ENCODE measurements at places on chromosomes 6 and 20.

GRCh38 chr6:125009578-125009977, 47.3 kb downstream of the RNF217 start:
- DNase-seq, result no peak

DNA sequence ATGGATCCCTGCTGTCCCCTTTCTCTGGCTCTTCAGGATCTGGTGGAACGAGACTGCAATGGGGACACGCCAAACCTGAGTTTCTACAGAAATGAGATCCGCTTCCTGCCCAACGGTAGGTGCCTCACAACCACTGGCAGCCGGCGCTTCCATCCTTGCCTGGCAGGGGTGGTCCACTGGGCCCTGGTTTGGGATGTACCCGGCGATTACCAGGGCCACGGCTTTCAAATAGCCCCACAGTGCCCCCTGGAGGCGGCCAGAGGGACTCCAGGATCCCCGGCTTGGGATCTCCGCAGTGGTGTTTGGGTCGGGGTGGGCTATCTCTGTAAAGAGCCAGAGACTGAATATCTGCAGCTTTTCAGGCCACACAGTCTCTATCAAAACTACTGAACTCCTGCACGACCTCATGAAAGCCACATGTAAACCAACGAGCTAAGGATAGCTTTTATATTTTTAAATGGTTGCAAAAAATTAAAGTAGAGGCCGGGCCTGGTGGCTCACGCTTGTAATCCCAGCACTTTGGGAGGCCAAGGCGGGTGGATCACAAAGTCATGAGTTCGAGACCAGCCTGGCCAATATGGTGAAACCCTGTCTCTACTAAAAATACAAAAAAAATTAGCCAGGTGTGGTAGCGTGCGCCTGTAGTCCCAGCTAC, 3.7 kb downstream of the OGFR start:
- no peak for DNase-seq

GRCh38 chr6:38996676-38997075, 51.9 kb upstream of the GLP1R start:
- no peak for DNase-seq

GRCh38 chr6:117951783-117952182, 44.7 kb downstream of the SLC35F1 start:
- DNase-seq, result no peak

DNA sequence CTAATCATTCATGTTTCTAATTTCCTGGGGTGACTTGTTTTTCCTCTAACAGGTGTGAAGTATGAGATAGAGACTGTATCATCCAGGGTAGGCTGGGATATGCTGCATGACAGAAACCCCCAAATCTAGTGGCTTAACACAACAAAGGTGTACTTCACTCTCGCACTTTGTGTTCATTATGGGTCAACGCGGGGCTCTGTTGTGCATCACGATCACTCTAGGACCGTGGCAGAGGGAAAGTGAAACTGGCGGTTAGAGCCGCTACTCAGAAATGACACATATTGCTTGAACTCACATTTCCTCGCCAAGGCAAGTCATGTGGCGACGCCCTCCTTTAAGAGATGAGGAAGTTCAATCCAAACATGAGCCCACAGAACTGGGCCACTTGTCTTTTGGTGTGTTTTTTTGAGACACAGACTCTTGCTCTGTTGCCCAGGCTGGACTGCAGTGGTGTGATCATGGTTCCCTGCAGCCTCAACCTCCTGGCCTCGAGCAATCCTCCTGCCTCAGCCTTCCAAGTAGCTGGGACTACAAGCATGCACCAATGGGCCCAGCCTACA, 41.3 kb downstream of the PCNA start:
- no peak for DNase-seq

- no peak for DNase-seq
Observed at GRCh38 chr20:4688305-4688704, 33.4 kb upstream of the PRND start.

DNA sequence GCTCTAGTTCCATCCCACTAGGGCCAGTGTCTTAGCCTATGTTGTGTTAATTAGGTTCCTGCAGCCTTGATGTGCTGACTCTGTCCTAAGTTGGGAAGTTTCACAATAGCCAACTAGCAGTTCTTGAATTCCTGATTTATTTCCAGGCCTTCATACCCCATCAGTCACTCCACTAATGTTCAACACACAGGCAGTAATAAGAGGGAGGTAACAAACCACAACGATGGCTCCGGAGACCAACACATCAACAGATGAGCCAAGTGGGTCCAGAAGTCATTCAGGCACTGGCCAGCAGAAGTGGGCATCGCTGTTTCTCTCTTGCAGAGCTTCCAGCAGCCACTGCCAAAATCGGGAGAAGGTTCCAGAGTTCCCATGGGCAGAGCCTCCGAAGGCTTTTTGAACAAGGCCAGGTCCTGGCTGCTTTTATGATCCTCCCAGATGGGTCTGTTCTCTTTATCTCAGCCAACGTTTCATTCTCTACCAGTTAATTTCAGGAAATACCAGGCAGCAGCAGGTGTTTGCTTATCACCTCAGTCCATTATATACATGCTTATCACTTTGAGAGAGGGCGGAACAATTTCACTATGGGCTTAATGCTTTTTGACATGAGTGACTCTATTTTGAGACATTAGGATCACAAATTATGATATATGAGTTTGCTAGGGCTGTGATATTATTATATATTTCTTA, 48.5 kb upstream of the NOP56 start:
- peak; percentile 35 for DNase-seq

DNA sequence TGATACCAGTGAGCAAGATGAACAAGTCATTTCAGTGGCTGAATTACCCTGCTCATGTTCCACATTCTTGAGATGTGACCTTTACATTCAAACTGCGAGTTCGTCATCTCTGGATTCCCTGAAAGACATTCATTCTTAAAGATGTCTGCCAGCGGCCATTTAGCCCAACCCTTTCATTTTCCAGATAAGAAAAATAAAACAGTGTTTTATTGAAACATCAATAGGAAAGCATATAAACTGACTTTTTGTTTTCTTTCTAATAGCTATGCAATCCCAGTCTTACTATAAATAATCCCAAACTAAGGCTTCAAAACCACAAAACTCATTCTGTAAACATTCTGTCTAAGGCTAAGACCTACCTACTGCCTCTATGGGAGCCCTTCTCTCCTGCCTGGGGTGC, 134.0 kb downstream of the SAMD5 start:
- DNase-seq, result no peak

DNA sequence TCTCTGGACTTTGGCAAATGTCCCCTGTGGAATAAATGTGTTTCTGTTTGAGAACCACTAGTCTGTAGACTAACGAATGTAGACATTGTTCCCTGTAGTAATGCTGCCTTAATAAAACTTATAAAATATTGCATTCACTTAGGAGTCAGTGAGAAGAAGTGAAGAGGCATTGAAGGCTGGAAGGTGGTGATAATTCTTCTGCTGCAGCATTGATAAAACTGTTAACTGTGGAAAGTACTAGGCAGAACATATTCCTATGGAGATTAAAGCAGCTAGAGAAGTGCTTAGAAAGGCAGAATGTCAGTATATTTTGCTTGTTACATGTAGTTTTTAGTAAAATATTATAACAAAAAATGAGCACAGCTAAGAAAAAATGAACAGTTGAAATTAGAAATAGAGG, 4.8 kb downstream of the PGK2 start:
- DNase-seq, result no peak

DNA sequence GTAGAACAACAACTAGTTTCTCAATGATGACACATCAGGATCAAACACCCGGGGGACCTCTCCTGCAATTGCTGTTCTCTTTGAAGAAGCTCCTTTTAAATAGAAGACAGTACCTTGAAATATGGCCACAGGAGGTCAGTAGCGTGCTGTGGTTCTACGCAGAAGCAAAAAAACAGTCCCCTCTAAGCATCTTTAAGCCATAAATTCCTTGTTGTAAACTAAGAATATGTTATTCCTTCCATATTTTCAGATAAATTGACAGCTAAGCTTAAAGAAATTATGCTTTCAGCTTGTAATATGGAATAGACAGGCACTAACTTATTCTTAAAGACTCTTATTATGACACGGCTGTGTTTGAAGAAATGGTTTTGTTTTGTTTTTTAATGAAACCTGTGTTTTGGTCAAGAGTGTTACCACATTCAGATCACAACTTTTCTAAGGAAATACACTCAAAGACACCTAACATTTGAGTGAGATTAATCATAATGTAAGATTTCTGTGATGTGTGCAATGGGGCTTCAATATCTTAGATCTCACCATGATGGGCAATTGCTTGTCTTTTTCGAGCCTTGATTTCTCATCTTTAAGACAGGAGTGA, 49.7 kb upstream of the IL20RA start:
- peak; percentile 77 for DNase-seq

DNA sequence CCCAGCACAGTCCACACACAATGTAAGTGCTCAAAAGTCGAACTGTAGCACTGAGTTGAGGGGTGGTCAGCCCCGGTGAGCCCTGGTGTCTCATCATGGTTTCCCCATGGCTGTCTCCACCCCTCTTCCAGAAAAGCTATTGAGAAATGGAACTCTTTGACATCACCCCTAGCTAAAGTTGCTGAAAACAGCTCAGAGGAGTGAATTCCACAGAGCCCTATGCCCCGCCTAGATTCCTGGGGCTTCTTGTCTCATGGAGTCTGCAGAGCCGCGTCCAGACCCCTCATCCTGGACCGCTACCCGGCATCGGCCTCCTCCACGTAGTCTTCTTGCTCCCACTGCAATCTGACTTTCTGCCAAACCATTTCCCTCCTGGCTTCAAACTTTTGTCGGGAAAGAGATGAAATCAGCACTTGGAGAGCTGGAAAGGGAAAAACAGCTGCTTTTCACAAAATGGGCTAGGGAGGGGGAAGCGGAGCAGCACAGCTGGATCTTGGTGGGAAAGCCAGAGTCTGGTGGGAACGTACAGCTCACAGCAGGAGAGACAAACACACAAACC, 132.2 kb downstream of the SNX5 start:
- DNase-seq, result no peak

GRCh38 chr6:4844108-4844507, 67.9 kb downstream of the CDYL start:
- DNase-seq, result peak; percentile 58

GRCh38 chr6:402901-403658, 11.5 kb downstream of the IRF4 start:
- DNase-seq, result no peak

DNA sequence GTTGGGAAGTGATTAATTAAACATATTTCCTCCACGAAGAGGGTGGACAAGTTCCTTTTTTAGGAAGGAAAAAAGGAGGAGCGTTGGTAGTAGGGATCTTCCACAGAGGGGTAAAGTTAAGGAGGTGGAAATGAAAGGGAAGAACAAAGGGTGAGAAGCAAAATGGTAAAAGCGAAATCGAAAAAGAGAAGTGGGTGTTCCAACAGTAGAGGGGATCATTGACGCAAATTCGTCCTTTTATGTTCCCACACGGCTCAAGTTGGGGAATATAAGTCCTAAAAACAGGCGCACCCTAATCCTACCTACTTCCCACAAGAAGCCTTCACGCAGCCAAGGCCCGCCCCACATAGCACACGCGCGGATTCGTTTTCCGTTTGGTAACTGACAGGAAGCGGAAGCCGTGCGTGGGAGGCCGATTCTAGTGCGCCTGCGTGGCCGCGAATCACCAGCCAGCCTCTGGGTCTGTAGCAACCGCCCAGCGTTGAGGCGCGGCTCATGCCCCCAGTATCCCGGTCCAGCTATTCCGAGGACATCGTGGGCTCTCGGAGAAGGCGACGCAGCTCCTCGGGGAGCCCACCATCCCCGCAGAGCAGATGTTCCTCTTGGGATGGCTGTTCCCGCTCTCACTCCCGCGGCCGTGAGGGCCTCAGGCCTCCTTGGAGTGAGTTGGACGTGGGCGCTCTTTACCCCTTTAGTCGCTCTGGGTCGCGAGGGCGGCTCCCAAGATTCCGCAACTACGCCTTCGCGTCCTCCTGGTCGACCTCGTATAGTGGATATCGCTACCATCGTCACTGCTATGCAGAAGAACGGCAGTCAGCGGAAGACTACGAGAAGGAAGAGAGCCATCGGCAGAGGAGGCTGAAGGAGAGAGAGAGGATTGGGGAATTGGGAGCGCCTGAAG, at the start of gene NKAPL:
Gene NKAPL (plus strand): TSS at position 421 of the 901 bp plus-strand sequence. CDS start 75 bp downstream, at position 496.
- DNase-seq, result no peak

GRCh38 chr20:63574829-63575743, 1.0 kb upstream of the HELZ2 start:
- DNase-seq, result no peak

GRCh38 chr6:42898891-42899361, 16.9 kb upstream of the PTCRA start:
- peak; percentile 73 for DNase-seq

- peak; percentile 81 for DNase-seq
Observed at GRCh38 chr6:116268589-116269293, 11.0 kb downstream of the TSPYL1 start.

GRCh38 chr6:2937627-2938003, 33.8 kb downstream of the SERPINB6 start:
- no peak for DNase-seq

DNA sequence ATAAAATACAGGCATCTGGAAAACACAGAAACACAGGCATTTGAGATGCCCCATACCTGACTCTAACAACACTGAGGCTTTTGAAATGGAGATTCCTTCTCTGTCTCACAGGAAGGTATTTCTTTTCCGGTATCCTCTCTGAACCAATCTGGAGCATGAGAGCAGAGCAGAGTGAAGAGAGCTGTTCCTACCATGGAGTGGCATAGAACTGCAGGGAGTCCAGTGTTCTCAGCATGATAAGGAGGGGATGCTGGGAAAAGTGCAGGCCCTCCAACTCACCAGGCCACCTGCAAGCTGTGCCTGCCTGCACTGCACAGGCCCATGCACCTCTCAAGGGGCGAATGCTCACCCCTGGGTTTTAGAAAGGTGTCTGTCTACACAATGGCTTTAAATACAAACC, 89.2 kb downstream of the FOXA2 start:
- no peak for DNase-seq

- DNase-seq, result no peak
Observed at GRCh38 chr6:31587791-31588777, 2.0 kb downstream of the LST1 start.

DNA sequence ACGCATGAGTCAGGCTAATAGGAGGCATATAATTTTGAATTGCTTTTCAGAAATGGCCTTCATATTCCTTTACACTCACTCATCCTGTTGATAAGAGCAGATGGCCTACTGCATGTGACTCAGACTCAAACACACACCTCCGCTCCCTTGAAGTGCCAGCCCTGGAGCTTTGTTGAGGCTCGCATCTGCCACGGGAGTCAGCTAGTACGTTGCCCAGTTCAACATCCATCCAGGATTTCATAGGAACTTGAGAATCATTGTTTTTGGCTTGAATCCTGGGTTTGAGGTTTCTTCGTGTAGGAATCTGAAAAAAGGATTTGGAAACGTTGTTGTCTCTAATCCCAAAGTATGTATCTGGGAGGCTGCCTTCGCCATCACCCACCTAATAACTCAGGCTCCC, 87.4 kb upstream of the JAG1 start:
- no peak for DNase-seq

- no peak for DNase-seq
Observed at GRCh38 chr6:2229039-2229438, 16.4 kb downstream of the GMDS start.

Measured in NCI-H748 treated with DMSO at 0.1 percent for 48 hours (cell line).